ENCODE measurements at places on chromosomes 16 and 17.
A peak's percentile ranks its signal among the peaks of the same experiment; 100 is the strongest.

DNA sequence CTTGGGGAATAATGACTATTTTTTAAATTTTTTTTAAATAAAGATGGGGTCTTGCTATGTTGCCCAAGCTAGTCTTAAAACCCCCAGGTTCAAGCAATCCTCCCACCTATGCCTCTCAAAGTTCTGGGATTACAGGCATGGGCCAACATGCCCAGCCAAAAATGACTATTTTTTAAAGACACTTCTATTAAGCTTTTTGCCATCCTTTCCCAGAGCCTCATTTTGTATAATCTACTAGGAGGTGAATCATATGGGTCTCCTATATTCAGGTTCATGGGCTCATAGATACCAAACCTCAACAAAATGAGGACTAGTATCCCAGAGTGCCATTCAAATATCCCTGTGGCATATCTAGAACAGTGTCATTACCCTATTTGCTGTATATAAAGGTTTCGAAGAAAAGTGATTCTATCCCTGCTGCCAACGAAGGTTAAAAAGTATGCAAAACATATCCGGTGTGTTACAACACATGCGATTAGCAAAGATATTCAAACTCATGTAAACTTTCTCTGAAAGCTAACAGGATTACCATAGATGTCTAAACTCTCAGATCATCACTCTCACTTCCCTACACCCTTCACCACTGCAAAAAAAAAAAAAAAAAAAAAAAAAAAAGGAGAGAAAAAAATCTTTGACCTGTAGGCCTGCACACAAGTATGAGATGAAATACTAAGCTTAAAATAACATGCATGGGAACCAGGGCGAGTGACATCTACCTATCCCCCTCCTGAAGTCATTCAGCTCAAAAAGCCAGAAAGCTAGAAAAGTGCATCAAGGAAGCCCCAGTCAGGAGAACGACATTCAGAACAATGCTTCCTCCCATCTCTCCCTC lies 23.5 kb downstream of the XPO6 start:
- DNase-seq, result peak; percentile 87

- DNase-seq, result peak; percentile 74
Observed at GRCh38 chr17:44345454-44346026, 438 bp downstream of the GRN start.

- no peak for DNase-seq
Observed at GRCh38 chr17:74241431-74241830, 28.1 kb downstream of the TTYH2 start.

DNA sequence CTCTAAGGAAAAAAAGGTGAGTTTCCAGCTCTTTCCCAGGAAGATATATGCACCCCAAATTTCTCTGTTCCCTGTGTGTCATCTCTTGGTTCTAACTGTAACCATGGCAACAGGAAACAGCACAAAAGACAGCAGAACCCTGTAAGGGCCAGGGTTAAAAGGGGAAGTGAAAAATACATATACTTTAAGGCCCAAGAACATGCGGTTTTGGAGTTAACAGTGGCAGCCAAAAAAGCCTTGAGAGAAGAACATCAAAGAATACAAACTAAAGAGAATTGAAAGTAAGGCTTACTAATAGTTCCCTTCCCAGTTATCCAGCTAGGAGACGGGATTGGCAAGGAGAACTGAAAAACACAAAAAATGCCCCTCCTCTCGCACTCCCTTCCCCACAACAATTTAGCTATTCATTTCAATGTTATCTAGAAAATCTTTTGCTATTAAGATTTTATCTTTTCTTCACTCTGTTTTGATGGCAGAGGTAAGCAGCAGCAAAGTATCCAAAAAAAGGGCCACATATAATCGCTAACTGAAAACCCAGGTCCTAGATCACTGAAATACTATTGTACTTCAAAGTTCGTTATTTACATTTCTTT lies 1.5 kb downstream of the SPOP start:
- peak; percentile 25 for DNase-seq

- DNase-seq, result no peak
Observed at GRCh38 chr16:46788891-46789474, 40.8 kb upstream of the MYLK3 start.

DNA sequence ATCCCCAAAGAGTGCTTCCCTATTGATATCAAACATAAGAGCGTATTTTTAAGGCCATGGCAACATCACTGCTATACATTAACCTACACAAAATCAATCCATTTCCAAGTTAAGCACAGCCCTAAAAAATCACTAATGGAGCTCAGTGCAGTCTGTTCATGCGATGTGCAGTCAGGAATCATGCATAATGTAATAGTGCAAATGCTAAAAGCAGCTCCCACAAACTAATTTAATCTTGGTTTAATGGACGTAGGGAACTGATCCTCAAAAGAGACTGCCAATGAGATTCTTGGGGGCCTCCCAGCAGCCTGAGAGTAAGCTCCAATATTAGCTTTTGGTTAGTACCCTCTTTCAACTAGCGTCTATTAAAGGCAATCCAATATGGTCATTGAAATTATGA lies 245.9 kb downstream of the TOX3 start:
- DNase-seq, result no peak

GRCh38 chr17:47776330-47777197 lies 43.5 kb downstream of the TBX21 start:
- peak; percentile 51 for DNase-seq

- DNase-seq, result peak; percentile 86
Observed at GRCh38 chr17:70168977-70169708, at the start of gene KCNJ2. Gene KCNJ2, plus strand, starts transcription at chr17:70169532. Its CDS starts 5,508 bp downstream, at chr17:70175040.

DNA sequence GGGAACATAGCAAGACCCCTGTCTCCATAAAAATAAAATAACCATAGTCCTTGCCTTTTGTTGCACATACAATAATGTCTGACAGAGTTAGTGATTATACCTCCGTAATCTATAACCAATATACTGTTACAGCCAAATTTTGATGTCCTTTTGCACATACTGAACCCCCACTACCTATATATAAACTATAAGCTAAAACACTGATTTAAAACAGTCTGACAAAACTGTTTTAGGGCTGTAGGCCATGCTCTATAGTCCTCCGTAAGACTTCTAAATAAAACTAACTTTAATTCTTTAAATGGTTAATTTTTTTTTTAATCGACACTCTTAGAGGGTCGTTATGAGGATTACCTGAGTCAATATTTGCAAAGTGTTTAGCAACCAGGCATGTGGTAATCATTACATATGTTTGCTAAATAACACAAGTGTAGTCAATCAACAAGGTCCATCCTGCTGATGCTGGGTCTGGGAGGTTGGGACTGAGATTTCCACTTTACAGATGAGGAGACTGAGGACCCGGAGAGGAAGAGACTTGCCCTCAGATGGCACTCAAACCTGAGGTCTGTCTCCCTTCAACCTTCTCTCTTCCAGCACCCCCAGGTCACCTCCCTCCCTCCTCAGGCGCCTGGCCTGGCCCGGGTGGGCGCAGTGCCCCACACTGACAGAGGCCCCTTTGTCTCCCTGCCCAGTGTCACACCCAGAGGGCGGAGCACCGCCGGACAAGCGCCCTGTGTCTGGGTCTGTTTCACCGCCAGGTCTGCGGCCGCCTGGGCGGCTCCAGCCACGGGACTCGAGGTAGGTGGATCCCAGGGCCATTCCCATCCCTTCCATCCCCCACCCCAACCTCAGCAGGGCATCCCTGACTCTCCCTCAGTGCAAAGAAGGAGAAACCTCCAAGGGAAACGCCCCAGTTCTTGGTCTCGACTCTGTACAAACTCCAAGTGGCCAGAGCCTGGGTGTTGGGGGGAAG lies 10.3 kb downstream of the ZNF385C start:
- no peak for DNase-seq

DNA sequence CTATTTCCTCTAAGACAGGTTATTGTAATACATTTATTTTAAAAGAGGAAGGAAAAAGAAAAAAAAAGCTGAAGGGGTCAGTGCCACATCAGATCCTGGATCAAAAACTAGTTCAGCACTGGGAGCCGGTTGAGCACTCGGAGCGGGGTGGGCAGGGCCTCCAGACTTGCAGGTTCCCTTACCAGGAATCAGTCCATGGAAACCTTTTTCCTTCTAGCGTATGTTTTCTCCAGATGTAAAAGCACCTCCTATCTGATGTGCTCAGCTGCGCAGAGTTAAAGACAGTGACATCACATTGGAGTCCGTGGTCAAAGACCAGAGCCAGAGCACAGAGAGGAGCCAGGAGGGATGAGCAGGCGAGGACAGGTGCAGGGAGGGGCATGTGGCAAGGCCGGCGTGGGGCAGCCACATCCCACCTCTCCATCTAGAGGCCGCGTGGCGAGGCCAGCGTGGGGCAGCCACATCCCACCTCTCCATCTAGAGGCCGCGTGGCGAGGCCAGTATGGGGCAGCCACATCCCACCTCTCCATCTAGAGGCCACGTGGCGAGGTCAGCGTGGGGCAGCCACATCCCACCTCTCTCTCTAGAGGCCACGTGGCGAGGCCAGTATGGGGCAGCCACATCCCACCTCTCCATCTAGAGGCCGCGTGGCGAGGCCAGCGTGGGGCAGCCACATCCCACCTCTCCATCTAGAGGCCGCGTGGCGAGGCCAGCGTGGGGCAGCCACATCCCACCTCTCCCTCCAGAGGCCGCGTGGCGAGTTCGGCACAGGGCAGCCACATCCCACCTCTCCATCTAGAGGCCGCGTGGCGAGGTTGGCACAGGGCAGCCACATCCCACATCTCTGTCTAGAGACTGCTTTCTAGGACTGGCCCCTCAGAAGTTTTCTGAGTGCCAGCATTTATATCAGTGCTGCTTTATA lies 166.8 kb upstream of the CHMP6 start:
- DNase-seq, result no peak

DNA sequence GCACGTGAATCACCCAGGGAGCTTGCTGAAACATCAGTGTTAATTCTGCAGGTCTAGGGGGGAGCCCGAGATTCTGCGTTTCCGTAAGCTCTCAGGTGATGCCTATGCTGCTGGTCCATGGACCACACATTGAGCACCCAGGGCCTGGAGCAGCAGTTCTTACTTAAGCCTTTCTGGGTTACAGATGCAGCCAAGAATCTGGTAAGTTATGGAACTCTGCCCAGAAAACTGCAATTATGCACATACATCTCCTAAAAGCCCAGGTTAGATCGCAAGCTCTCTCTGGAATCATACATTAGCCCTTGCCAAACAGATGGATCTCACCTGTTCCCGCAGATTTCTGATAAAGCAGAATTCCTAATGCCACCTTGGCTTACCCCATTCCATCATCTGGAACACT lies 265.9 kb upstream of the SALL1 start:
- DNase-seq, result no peak

DNA sequence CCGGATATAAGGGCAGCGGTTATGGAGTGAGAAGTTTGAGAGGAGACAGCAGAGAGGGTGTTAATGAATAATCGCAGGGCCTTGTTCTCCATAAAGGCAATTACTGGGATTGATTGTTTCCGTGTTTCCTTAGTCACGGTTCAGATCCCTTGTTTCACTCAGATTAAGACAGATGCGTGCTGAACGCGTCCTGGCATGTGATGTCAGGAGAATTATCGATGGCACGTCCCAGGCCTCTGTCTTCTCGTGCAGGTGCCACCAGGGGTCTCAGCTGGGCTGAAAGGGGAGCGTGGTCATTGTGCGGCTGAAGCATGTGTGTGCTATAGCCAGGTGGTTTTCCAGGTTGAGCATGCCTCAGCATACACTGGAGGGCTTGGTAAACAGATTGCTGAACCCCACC lies 142.4 kb upstream of the NOL11 start:
- no peak for DNase-seq

DNA sequence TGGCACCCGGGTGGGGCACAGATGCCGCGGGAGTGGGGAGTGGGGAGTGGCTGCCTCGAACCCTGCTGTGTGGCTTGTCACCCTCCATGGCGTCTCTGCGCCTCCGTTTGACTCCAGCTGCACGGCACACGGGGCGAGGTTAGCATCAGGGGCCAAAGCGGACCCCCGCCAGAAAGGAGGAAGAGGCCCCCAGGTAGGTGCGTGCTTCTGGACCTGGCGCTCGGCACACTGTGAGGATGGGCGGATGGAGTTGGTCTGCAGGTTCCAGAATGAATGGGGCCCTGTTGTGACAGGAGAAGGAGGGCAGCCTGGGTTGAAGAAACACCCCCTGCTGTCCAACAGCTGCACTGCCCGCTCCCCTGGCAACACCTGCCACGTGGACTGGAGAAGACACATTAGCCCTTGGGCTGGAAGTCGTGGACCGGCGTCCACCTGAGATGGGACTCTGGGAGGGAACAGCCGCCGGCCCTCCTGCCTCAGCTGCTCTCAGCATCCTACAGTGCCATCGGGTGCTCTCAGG lies 9.4 kb upstream of the FASN start:
- DNase-seq, result no peak

Data from A673 (cell line).